ENCODE measurements at places on chromosomes 16 and 17.
A peak's percentile ranks its signal among the peaks of the same experiment; 100 is the strongest.

DNA sequence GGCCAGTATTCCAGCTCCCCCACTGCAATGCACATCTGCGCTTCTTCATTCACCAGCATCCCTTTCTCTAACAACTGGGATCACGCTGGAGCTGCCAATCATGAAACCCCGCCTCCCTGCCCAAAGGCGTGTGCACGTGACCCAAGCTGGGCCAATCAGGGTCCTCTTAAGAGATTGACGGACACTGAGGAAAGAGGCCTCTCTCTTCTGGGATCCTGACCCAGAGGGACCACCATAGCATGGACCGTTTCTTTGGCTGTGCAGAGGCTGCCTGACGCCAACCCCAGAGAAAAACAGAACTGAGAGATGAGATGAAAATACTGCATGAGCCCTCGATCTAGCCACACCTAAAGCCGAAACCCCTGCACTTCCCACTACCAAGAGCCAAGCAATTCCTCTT, 32.0 kb downstream of the COTL1 start:
- DNase-seq, result no peak

GRCh38 chr17:59542960-59543635, 22.3 kb upstream of the DHX40 start:
- no peak for DNase-seq

DNA sequence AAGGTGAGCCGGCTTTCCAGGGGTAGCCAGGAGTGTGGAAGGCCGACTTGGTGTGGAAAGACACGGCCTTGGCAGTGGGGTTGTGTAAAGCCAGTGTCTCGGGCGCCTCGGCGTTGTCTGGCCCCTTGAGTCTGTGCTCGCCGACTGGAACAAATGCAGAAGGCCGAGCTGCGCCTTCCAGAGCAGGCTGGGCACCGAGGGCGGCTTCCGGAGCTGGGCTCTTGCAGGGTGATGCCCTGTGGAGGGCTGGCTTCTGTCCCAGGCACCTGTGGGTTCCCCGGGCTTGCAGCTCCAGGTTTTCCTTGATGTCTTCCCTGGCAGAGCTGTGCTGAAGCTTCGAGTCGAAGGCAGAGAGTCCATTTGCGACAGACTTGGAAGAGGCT, 8.0 kb downstream of the ZNF750 start:
- no peak for DNase-seq

GRCh38 chr17:46780003-46780373, 38.5 kb downstream of the WNT3 start:
- no peak for DNase-seq

DNA sequence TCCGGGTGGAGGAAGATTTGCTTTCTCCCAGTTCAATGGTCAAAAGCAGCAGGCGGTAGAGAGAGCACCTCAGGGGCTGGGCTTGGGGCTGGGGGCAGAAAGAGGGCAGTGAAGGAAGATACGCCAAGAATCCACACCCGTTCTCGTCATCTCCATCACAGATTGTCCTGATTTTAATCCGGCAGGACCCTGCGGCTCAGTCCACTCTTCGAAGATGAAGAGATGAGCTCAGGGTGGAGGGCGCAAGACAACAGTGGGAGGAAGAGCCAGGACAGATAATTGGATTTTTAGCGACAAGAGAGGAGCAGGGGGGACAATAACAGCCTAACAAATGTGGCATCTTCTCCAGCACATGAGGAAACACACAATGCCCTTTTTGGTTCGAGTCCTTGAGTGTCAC, 165.9 kb downstream of the SDK2 start:
- DNase-seq, result no peak

DNA sequence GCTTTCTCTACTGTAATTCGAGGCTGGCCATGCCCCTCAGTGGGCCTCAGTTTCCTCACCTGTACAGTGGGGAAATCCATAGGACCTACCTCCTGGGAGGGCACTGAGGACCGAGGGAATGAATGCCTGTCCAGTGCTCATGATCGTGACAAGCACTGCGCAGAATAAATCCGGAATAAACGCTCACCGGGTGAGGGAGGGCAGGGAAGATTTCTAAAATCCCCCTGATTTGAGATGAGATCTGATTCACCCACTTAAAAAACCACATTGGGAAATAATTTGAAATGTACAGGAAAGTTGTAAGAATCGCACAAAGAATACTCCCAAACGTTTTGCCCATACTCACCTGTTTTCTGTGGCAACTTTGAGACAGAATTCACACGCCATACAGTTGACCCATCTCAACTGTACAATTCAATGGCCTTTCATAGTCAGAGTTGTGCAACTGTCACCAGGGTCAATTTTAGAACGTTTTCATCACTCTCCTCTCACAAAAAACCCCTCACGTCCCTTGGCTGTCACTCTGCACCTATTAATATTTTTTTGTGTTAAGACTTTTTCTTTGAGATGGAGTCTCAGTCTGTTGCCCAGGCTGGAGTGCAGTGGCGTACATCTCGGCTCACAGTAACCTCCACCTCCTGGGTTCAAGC, 49.8 kb downstream of the IRF8 start:
- no peak for DNase-seq

- peak; percentile 79 for DNase-seq
These were observed 488 bp downstream of the HOXB9 start for GRCh38 chr17:48625495-48626244.

DNA sequence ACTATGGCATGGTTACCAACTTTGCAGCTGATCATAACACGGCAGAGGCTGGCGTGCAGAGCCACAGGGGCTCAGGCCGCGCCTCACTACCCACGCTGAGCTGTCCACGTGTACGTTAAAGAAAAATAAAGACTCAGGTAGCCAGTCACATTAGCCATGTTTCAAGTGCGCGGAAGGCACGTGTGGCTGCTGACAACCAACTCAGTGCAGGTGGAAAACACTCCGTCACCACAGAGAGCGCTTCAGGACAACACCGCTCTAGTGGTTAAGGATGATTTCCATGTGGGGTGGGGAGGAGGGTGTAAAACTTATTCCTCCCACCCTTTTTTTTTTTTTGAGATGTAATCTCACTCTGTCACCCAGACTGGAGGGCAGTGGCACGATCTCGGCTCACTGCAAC, 33.8 kb downstream of the ZCCHC14 start:
- no peak for DNase-seq

DNA sequence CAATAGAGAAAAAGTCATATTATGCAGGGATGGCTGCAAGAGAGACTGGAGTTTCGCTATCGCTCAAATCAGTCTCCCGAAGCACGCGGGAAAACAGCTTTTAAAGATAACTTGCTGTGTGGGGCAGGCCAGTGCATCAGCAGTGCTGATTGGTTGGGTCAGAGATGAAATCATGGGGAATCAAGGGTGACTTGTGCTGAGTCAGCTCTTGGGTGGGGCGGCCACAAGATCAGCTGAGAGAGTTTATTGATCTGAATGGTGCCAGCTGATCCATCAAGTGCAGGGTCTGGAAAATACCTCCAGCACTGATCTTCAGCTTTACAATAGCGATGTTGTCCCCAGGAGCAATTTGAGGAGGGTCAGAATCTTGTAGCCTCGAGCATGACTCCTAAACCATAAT, 430.5 kb downstream of the RBFOX1 start:
- DNase-seq, result no peak

DNA sequence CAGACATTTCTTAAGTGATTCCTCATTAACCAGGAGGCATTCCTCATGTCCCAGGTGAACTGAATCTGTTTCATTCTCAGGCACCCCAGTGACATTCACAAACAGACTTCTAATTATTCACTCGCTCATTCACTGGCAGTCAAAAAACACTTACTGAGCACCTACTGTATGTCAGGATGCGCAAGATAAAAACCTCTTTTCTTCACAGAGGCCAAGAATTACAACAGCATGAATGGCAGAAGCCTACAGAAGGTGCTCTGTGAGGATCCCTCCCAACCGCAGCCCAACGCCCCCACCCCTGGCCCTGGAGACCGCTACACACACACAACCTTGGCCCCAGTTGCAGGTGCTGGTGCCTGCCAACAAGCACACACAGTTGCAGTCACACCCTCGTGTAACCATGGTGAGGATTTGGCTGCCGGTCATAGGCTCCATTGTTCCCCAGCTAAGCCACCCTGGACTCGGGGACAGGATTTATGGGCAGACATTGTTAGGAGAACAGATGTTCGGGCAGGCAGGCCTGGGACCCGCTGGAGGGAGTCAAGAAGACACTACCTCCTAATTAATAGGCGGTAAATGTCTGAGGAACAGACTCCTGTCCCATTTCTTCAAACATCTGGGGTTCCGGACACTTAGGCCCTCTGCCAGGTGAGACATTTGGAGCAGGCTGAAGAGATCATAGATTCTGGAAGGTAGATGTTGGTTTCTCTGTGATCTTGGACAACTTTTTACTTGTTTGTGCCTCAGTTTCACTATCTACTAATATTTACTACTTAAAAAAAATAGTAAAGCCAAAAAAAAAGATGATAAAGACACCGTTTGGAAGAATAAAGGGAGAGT, 43.2 kb downstream of the CUEDC1 start:
- no peak for DNase-seq

DNA sequence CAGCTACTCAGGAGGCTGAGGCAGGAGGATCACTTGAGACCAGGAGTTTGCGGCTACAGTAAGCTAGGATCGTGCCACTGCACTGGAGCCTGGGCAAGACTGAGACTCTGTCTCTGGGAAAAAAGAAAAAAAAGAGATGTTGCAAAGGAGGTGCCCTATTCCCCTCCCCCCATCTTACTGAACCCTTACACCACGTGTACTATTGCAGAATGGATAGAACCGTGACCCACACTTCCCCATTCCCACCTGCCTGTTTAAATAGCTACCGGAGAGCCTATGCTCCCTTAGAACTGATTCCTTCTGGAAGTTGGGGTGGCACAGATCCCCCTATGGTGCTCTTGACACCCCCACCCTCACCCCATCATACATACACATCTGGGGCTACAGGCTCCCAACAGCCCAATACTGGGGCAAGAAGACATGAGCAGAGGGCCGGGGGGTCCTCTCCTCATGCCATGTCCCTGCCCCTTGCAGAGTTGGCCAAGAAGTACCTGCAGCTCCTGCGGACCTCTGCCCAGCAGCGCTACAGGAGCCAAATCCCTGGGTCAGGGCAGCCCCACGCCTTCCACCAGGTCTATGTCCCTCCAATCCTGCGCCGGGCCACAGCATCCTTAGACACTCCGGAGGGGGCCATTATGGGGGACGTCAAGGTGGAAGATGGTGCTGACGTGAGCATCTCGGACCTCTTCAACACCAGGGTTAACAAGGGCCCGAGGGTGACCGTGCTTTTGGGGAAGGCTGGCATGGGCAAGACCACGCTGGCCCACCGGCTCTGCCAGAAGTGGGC, 35.7 kb downstream of the NLRC5 start:
- no peak for DNase-seq

GRCh38 chr16:17166095-17166494, 304.7 kb downstream of the XYLT1 start:
- DNase-seq, result no peak

GRCh38 chr16:88865310-88865709, 1.1 kb downstream of the PABPN1L start:
- no peak for DNase-seq

Measured in mesothelial cell of epicardium (in vitro differentiated cells).